ENCODE measurements at places on chromosomes 6 and 20.
A peak's percentile ranks its signal among the peaks of the same experiment; 100 is the strongest.

- DNase-seq = no peak
These were observed 113.4 kb downstream of the FAM50B start for GRCh38 chr6:3962291-3963280.

- no peak for DNase-seq
These were observed 351.2 kb upstream of the RUNX2 start for GRCh38 chr6:44976677-44977641.

GRCh38 chr20:8720089-8720488 is 348.8 kb upstream of the PLCB4 start:
- no peak for DNase-seq

- no peak for DNase-seq
These were observed 10.7 kb downstream of the CASS4 start for GRCh38 chr20:56422824-56423189.

DNA sequence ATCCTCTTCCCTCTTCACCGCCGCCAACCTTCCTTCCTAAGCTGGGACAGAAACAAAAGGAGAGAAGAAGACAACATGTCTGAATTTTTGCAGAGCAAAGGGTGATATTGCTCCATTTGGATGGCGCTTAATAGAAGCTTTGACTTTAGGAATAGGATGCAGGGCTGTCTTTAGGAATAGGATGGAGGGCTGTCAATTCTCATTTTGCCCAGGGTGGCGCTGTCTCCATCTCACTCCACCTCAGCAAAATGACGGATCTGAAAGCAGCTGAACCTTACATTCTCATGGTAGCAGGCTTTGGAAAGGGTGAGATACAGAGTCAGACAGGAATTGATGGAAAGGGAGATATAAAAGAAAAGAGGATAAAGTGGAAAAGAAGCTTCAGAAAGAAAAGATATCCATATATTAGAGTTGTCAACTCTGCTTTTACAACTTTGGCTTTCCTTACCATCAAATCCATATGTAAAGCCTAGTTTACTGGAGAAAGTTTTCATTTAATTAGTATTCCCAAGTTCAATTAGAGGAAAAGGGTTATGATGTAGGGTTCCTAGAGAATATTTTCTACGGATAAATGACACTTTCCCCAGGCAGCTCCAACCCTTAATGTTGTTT is 2.4 kb downstream of the MTCL3 start:
- peak; percentile 88 for DNase-seq

- DNase-seq = no peak
These were observed 1.6 kb downstream of the REM1 start for GRCh38 chr20:31476643-31477215.

DNA sequence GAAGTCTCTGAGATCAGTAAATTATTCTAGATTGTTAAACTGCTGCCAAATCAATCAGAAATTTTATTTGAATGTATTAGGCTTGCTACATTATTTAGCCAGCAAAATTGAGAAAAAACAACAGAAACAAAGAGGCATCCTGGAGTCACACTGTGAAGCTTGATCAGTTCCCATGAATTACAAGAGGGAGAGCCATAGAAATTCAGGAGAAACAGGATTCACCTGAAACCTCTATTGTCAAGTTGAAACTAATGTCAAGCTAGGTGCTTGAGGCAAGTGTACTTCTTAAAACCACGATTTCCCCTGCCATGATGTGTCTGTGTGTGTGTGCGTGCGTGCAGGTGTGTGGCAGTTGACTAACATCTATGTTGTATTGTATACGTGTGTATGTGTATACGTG is 439.1 kb upstream of the NOX3 start:
- DNase-seq = no peak

GRCh38 chr20:56271974-56272373 is 23.4 kb downstream of the MC3R start:
- no peak for DNase-seq

GRCh38 chr20:63553933-63554290 is at the start of gene FNDC11:
FNDC11 (plus strand) TSS chr20:63554159; CDS start chr20:63555664, 1,505 bp downstream.
- no peak for DNase-seq

GRCh38 chr20:54067606-54068174 is 2.7 kb downstream of the BCAS1 start:
- DNase-seq = no peak

GRCh38 chr6:106118835-106119431 is 32.8 kb downstream of the PRDM1 start:
- no peak for DNase-seq

GRCh38 chr20:36951979-36952738 is 651 bp upstream of the SAMHD1 start:
- DNase-seq = no peak

DNA sequence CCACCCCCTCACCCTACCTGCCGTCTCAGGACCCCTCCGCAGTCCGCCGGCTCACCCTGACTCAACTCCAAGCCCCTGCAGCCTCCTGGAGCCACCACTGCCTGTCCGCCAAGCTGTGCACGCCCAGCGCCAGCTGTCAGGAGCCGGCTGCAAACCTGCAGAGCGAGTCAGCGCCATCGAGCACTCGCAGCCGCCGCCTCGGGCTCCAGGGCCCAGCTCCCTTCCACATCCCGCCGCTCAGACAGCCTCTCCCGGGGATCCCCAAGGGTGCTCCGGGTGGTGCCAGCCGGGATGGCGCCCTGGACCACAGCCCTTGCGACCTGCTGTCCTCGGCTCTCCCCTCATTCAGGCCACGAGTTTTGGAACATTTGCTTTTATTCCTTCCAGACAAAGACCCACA is 4.3 kb downstream of the TNNC2 start:
- no peak for DNase-seq

DNA sequence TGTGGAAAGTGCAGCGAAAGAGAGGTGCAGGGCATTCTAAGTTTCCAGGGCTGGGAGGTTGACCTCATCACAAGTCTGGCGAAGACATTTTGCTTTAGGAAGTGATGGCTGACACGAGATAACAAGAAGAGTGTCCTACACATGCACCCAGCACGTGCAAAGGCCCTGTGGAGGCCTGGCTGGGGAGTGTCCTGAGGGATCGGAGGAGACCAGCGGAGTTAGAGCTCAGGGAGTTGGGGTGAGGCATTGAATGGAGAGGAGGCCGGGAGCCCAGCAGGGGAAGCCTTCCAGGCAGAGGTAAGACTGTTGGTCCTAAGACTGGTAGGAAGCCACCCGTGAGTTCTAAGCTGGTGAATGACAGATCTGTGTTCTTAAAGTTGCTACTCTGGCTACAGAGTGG is 58.4 kb downstream of the PPP1R14C start:
- no peak for DNase-seq

- DNase-seq = no peak
These were observed 5.4 kb downstream of the DSP start for GRCh38 chr6:7546896-7547295.

- DNase-seq = no peak
These were observed 448.9 kb upstream of the MANEA start for GRCh38 chr6:95128439-95128838.

DNA sequence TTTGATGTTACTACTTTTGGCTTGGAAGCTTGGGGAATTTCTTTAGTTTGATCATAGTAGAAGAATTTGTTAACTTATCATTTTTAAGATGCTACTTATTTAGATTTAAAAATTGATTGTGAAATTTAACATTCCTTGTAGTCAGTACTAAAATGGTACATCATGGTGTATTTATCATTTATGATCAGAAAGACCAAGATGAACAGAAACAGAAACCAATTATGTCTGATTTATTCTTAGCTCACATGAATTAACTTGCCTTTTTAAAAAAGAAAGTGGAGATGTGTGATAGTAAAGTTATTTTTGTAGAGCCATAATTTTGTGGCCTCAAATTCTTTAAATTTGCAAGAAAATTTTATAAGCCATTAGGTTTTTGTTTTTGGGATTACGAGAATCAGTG is 77.6 kb downstream of the LIN28B start:
- DNase-seq = no peak

- peak; percentile 45 for DNase-seq
These were observed 16.6 kb upstream of the TRIM27 start for GRCh38 chr6:28940294-28940857.

DNA sequence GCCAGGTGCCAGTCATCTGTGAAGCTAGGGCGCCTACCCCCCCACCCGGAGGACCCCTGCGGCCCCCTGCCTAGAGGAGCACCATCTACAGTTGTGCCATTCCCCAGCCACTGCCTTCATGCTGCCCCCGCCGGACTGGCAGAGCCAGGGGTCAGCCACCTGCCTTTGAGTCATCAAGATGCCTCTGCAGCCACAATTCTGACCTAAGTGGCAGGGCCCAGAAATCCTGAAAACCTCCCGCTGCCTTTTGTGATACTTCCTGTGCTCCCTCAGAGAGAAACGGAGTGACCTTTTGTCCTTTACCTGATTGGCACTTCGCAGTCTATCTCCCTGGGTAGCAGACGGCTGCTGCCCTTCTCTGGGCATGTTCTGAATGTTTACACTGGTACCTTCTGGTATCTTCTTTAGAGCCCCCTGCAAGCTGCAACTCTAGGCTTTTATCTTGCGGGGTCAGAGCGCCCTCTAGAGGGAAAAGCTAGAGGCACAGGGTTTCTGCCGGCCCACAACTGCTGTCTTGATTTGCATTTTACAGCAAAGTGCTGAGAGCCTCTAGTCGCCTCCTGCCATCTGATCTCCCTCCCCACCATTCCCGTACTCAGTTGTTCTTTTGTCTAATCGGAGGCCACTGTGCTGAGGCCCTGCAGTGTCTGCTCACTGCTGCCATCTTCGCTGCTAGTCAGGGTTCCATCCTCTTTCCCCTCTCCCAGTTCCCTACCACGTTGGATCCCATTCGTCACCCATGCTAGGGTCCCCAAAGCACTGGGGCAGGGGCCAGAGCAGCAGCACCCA is 26.9 kb downstream of the SPATA2 start:
- peak; percentile 95 for DNase-seq

GRCh38 chr20:61640131-61640870 is 388.2 kb downstream of the CDH4 start:
- DNase-seq = peak; percentile 13

DNA sequence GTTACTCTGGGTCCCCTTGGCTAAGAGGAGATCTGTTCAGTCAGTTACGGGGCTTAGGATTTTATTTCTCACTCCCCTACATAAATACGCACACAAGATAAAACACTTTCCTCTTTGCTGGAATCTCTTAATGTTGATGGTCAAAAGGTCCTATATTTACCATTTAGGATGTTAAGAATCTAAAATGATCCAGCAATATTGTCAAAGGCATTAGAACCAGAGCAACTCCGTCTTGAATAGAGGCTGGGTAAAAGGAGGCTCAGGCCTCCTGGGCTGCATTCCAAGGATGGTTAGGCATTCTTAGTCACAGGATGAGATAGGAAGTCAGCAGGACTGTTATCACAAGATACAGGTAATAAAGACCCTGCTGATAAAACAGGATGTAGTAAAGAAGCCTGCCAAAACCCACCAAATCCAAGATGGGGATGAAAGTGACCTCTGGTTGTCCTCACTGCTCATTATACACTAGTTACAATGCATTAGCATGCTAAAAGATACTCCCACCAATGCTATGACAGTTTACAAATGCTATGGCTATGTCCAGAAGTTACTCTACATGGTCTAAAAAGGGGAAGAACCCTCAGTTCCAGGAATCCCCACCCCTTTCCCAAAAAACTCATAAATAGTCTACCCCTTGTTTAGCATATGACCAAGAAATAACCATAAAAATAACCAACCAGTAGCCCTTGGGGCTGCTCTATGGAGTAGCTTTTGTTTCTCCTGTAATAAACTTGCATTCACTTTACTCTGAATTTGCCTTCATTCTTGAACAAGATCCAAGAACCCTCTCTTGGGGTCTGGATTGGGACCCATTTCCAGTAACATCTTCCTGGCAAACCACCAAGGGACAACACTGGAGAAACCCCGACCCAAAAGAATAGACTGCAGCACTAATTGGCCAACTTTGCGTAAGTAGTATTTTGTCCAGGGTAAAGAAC is 107.5 kb downstream of the DTNBP1 start:
- no peak for DNase-seq

- DNase-seq = peak; percentile 42
These were observed 23.6 kb downstream of the PKHD1 start for GRCh38 chr6:52063584-52064344.

DNA sequence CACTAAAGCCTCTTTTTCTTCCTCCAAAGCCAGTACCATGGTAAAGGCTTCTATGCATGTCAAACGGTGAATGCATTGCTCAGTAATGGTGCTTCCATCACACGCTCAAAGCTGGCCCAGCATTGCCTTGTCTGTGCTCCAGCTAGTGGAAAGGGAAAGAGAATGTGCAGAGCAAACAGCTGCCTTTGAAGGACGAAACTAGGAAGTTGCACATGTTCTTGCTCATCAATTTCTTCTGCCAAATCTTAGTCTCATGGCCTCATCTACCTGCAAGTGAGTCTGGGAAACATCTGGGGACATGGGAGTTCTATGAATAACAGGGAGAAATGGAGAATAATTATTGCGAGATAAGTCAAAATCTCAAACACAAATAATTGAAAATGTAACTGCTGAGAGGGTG is 216.5 kb upstream of the SSTR4 start:
- no peak for DNase-seq

Measured in pons (tissue), 1 donor.